ENCODE measurements at places on chromosomes 2 and 18.
A peak's percentile ranks its signal among the peaks of the same experiment; 100 is the strongest.

DNA sequence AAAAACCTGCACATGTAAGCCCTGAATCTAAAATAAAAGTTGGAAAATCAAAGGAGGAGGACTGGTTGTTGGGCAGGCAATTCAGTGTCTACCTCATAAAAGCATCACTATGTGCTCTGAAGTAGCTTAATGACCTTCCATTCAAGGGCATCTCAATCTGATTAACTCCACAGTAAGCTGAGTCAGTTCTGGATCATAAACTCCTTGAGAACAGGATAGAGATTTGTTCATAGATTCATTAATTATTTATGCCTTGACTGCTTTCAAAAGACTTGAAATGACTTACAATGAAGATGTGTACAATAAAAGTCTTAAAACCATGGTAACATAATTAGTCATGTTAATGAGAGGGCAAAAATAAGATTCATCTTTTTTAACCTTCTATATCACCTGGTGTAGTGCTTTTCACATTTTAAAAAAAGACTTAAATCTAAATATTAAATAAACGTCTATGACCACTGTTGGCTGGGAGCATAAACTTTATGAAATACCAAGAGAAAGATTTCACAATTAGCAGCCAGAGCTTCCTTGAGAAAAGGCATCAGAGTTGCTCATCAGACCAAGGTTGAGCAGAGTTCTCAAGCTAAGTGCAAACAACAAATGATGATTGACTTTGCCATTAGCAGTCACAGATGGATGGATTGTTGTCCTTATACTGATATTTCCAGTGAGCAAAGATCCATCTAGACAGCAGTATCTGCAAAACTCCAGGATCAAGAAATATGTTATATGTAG is 237.3 kb upstream of the THUMPD2 start:
- no peak for DNase-seq

- DNase-seq, result no peak
Observed at GRCh38 chr2:196435189-196435588, 204.3 kb upstream of the CCDC150 start.

- no peak for DNase-seq
Observed at GRCh38 chr18:6449213-6449612, 34.5 kb upstream of the L3MBTL4 start.

- DNase-seq, result no peak
Observed at GRCh38 chr2:199602271-199602895, 144.6 kb upstream of the SATB2 start.

DNA sequence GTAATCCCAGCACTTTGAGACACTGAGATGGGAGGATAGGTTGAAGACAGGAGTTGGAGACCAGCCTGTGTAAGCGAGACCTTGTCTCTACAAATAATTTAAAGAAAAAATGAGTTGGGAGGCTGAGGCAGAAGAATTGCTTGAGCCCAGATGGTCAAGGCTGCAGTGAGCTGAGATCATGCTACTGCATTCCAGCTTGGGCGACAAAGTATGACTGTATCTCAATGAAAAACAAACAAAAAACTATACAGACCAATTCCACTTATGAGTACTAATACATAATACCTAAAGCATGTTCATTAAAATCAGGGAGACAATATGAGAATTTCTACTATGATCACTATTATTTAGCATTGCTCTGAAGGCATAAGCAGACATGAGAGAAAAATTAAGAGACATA is 12.6 kb downstream of the RNF149 start:
- no peak for DNase-seq

- peak; percentile 69 for DNase-seq
Observed at GRCh38 chr2:168797286-168797655, 5.2 kb upstream of the NOSTRIN start.

- no peak for DNase-seq
Observed at GRCh38 chr18:38241216-38241615, 675.6 kb upstream of the CELF4 start.

GRCh38 chr2:180707175-180707883 is 273.1 kb upstream of the UBE2E3 start:
- DNase-seq, result no peak

- no peak for DNase-seq
Observed at GRCh38 chr2:216632346-216632951, 771 bp upstream of the IGFBP2 start.

- no peak for DNase-seq
Observed at GRCh38 chr18:62778976-62779869, 63.9 kb downstream of the PHLPP1 start.

- peak; percentile 55 for DNase-seq
Observed at GRCh38 chr2:217858519-217859491, 144.0 kb downstream of the TNS1 start.

DNA sequence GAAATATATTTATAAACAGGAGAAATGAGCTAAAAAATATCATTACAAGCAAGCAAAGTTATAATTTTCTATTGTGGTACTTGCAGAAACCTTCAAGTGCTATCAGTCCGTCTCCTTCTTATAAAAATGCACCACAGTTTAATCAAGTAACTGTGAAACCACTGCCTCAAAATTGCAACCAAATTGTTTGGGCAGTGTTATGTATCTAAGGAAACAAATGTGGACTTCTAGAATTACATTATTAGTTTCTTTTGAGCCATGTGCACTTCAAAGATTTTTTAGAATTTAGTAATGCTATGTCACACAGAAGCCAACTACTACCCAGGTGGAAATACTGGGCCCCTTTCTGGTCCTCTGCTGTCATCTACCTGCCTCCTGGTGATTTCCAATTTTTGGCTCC is 495.6 kb downstream of the NYAP2 start:
- peak; percentile 11 for DNase-seq

- no peak for DNase-seq
Observed at GRCh38 chr18:78330766-78331165, 648.9 kb upstream of the SALL3 start.

DNA sequence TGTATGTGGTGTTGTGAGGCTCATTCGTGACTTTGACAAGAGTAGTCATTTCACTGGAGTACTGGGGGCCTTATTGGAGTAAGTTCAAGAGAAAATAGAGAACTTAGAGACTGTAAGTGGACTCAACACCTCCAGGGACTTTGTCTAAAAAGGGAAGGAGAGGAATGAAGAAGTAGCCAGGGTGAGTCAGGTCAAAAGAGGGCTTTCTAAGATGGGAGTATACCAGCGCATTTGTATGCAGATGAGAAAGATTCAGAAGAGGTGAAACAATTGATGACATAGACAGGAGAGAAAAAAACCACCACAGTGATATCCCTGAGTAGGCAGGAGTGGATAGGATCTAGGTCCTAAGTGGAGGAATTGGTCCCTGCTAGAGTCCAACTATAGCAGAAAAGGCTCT is 246.8 kb downstream of the IKZF2 start:
- DNase-seq, result no peak

DNA sequence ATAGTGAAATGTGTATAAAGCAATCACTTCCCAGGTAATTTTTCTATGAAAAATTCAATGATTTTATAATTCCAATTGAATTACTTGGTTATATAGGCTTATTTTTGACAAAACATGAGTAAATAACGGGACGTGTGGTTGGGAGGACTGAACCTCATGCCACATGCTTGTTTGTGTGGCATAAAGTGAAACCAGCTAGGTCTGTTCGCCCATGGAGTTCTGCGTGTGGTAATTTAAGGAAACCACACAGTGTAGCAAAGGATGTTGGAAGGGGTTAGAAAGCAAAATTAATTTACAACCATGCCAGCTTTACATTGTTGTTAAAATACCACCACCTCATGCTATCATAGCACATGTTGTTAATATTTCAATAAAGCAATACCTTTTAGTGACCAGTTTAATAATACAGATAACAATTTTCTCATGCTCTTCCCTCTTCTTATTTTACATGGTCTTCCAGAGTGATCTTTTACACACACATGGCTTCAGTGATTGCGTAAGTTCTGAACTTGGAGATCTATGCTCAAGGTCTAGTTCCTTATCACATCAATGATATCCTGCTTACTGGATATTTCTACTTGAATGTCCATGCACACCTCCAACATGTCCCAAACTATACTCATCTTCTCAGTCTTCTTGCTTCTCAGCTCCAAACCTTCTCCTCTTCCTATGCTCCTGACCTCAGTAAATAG is 156.4 kb upstream of the ITGA4 start:
- peak; percentile 47 for DNase-seq

DNA sequence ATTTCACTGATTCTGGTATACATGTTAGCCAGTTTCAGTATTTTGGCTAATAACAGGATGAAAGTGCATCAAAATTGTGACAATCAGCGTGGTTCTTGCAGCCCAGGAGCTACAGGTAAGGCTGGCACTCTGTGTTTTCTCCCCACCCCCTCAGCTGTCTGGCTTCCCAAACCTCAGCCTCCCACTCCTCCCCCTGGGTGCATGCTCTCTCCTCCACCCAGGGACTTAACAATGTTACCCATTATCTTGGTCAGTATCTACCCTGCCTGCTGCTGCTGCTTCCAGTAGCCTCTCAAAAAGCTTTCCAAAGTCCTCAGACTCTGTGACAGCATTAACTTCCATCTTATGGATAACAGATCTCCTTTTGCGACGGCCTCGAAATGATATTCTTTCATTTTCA is 41.0 kb downstream of the TRABD2A start:
- no peak for DNase-seq

DNA sequence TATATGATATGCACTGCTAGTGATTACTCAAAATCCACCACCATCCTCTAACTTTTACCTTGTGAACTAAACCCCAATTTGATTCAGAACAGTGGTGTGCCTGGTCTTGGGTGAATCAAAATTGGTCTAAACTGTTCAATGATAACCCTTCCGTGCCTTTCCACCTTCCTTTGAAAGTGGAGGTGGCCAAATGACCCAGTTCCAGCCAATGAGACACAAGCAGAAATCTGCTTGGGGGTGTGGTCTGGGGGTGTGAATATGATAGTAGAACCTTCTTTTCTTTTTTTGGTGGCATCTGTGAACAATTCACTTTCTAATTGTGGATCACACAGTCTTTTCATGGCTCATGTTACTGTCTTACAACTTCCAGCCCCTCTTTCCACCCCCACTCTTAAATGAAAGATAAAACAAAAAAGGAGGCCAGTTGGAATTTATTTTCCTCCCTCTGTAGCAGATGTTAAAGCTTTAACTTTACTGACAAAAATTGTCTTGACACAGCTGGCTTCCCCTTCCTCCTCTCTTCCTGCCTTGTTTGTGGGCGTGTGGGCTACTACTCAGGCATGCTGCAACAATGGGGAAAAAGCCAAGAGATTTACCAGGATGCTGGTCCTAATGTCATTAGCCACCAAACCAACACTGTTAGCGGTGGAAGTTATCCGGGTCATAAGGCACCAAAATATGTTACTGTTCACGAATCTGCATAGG is 58.8 kb upstream of the ANKRD44 start:
- peak; percentile 22 for DNase-seq

DNA sequence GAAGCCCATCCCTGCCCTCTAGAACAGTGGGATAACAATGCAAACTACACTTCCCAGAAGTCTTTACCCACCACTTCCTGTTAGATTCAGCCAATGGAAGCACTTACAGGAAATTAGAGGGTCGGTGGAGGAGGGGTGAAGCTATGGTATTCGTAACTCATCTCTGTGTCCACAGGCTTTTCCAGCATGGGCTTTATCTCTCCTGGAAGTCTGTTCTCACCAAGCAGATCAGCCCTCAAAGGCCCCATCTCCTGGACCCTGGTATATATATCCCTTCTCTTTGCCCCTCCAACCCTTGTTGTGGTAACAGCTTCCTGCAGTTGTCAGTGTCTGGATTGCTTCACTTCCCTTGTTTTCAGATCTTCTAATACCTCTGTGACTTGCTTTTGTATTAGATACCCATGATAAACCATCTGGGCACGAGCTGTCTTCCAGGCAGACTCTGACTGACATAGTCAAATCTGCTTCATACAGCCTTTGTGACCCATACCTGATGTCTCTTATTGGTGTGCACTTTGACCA is 475.0 kb upstream of the POU3F3 start:
- DNase-seq, result peak; percentile 85

All from stomach (tissue), 19 donors.